ENCODE measurements at places on chromosomes 3 and 15.

- DNase-seq, result no peak
Measured at GRCh38 chr3:12444582-12445471, 39.5 kb upstream of the TSEN2 start.

DNA sequence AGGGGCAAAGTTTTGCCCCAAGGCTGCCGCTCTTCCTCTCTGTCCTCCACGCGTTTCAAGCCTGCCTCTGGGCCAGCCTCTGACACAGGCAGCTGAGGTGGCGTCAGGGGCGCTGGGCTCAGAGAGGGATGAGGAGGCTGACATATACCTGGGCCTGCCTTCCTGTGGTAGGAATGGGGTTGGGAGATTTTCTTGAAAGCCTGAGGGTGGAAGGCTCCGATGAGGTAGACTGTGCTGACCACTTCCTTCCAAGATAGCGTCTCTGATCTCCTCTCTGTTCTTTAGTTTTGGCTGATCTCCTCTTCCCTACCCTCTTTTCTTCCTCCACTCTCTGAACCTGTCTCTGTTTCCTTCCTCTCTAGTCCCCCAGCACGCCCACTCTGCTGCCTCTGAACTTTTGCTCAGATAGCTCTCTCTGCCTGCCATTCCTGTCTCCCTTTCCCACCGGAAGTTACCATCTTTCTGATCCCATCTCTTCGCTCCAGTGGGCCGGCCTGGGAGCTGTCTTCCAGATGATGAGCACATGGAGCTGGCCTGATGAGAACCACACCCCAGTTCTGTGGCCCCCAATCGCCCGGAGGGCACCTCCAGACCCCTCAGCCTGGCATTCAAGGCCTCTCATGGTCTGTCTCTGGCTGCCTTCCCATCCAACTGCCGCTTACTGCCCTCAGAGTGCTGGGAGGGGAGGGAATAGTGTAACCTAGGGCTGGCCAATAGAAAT lies 32.5 kb upstream of the LCTL start:
- no peak for DNase-seq

- no peak for DNase-seq
Measured at GRCh38 chr3:10758304-10759037, 57.6 kb upstream of the SLC6A11 start.

- DNase-seq, result no peak
Measured at GRCh38 chr3:171786997-171787396, 23.3 kb downstream of the PLD1 start.

DNA sequence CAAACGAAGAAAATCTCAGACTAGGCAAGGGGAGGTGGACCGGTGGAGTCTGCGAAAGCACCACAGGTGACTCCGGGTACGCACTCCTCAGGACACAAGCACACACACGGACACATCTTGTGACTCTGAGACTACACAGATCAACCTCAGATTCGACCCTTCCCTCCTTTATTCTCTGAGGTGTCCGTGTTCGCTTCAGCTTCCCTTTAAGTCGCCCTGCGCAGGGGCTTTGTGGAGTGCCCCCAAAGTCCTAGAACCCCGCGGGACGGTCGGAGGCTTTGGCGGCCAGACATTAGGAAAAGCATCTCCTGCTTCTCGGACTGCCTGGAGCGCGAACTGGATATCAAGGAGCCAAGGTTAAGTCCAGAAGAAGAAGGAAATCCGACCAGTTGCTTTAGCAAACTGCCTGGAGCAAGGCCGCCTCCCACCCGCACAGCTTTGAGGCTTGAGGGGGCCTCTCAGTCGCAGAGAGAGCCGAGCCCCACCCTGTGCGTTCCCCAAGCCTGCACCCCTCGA lies 730 bp downstream of the DGKG start:
- DNase-seq, result no peak

DNA sequence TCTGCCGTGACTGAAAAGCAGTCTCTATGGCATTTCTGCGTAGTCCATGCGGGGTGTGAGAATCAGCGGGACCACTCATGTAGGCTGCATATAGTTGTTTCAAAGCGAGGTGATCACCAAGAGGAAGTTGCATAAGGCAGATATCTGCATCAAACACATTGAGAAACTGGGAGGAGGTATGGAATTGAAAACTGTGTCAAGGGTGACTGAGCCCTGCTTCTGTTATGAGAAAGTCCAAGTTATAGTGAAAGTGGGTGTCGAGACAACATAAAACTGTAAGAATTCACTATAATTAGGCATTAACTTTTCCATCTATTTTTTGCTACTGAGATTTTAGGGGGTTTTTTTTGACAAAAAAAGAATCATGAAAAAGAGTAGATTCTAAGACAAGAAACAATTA lies 109.3 kb downstream of the ZIC1 start:
- DNase-seq, result no peak

DNA sequence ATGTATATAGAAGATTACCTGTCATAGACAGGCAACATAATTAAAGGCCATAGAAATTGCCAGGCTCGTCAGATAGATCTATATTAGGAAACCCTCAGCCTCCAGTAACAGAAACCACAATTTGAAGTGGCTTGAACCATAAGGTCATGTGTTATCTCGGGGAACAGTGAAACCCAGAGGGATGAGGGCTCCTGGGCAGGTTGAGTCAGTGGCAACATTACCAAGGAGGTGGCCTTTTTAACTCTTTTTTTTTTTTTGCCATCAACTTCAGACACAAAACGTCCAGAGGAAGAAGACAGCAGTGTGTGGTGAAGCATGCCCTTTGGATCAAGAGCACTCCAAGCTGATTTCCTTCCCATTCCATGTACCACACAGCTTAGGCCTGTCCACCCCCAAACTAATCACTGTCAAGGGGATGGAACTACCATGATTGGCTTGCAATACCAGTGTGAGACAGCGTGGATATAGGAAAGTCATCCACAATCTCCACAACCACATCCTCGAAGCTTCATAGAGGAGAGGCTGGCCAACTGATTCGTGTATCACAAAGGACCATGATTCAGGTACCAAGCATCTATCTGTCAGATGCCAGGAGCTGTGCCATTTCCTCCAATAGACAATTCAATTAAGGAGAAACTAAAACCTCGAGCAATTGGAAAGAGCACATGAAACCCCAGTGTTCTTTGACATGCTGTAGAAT lies 999 bp upstream of the KIF7 start:
- no peak for DNase-seq

DNA sequence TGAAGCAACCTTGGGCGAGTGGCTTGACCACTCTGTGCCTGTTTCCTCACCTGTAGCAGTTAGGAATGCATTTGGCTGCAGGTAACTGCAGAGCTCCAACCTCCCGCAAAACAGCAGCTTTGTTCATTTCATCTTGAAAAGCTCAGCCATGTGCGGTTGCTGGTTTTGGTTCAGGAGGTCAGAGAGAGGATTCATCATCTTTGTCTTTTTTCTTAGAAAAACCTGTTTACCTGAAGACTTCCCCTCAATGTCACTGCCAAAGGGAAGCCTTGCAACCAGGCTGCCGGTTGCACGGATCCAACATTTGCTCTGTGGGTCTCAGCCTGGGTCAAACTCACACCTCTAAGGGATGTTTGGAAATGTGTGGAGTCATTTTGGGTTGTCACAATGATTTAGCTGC lies 16.4 kb upstream of the FURIN start:
- no peak for DNase-seq

GRCh38 chr3:111418391-111418790 lies 123.6 kb upstream of the CD96 start:
- no peak for DNase-seq

GRCh38 chr15:74384881-74385643 lies 17.6 kb upstream of the CYP11A1 start:
- DNase-seq, result no peak

GRCh38 chr3:52527039-52527731 lies 6.5 kb downstream of the NT5DC2 start:
- no peak for DNase-seq

- no peak for DNase-seq
Measured at GRCh38 chr3:58560771-58561311, 16.4 kb downstream of the FAM107A start.

DNA sequence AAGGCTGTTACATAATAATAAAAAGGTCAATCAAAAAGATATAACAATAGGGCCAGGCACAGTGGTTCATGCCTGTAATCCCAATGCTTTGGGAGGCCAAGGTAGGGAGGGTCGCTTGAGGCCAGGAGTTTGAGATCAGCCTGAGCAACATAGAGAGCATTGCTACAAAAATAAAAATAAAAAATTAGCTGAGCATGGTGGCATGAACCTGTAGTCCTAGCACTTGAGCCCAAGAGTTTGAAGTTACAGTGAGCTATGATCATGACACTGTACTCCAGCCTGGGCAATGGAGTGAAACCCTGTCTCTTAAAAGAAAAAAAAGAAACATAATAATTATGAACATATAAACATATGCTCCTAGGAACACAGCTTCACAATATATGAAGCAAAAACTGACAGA lies 29.3 kb downstream of the AVEN start:
- no peak for DNase-seq

- no peak for DNase-seq
Measured at GRCh38 chr3:31592764-31593163, 60.0 kb downstream of the STT3B start.

GRCh38 chr3:184825121-184825820 lies 13.3 kb downstream of the VPS8 start:
- no peak for DNase-seq

GRCh38 chr15:98395974-98396610 lies 252.2 kb upstream of the IGF1R start:
- DNase-seq, result no peak

- no peak for DNase-seq
Measured at GRCh38 chr3:12974819-12975218, 98.4 kb downstream of the IQSEC1 start.

DNA sequence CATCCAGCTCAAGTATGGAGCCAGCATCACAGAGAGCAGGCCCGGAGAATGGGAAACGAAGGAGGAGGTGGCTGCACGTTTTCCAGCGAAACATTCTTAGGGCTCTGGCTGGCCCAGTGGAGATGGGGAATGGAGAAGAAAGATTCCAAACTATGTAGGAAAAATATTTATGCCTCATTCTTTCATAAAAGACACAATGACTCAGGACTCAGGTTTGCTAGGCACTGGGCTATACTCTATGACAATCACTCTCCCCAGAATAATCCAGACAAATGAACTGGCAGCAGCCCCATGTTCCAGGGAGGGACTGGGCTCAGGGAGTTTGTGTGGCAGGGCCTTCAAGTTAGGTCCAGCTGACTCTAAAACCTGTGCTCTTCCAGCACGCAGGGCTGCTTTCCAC lies 110.8 kb upstream of the RAD18 start:
- DNase-seq, result no peak

- no peak for DNase-seq
Measured at GRCh38 chr15:70327856-70328678, 230.3 kb upstream of the TLE3 start.

DNA sequence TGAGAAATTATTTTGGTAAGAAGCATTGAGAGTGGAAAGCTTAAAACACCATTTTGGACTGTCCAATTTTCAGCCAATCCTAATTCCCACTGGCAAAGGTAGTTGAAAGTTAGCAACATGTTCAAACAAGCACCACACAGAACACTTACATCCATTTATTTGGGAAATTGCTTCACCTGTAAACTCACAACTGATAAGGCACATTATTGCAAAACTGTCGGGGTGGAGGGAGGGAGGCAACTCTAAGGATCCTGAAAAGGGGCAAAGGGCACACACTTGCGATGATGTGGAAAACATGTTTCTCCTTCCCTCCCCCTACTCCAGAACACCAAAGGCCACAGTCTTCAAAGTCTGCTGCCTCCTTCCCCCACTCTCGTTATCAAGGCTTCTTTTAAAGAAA lies 9.4 kb downstream of the TMEM41A start:
- no peak for DNase-seq

DNA sequence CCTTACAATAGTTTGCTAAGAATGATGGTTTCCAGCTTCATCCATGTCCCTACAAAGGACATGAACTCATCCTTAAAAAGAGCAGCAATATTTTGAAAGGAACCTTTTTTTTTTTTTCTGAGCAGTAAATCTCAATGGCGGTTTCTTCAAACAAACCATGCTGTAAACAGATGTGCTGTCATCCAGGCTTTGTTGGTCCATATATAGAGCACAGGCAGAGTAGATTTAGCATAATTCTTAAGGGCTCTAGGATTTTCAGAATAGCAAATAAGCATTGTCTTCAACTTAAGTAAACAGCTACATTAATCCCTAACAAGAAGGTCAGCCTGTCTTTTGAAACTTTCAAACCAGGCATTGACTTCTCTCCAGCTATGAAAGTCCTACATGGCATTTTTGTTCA lies 334.2 kb downstream of the SLC9A9 start:
- DNase-seq, result no peak

DNA sequence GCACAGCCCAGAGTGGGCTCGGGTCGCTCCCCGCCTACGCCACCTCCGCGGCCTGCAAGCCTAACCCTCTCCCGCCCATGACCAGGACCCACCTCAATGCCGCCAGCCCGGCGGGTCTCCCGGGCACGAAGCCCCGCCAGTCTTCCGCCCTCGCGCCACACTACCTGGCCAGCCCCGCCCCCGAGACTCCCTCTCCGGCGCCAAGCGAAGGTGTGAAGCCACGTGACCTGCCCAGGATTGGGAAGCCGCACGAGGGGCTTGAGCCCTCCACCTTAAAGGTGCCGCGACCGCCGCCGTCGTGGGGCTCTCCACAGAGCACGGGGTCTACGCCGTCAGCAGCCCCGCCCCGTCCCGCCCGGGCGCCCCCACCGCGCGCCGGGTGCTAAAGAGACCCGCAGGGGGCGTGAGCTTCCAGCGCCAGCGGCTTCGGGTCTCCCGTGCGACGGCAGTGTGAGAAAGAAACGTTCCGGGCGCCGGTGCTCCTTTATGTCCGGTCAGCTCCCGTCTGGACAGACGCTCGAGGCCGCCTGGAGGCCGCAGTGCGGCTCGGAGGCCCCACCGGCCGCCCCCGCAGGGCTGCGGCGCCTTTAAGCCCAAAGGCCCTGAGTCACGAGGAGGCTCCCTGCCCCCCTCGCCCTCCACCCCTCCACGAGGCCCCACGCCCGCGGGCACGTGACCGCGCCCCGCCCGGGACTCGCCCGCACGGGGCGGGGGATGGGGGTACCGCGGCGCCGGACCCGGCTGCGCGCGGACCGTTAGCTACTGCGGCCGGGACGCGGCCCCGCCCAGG lies at the start of gene CPEB1:
TSS of gene CPEB1 (minus strand) at position 319 of the 790 bp plus-strand sequence. CDS start 18,904 bp downstream, outside the sequence.
- no peak for DNase-seq

- no peak for DNase-seq
Measured at GRCh38 chr3:16305111-16305541, 40.1 kb downstream of the OXNAD1 start.

GRCh38 chr3:127682561-127682960 lies 9.8 kb downstream of the ABTB1 start:
- DNase-seq, result no peak

GRCh38 chr3:125055913-125056745 lies at the start of gene HEG1:
Gene HEG1, minus strand, starts transcription at chr3:125055997. Its CDS starts 107 bp downstream, at chr3:125055890.
- DNase-seq, result peak; percentile 57

DNA sequence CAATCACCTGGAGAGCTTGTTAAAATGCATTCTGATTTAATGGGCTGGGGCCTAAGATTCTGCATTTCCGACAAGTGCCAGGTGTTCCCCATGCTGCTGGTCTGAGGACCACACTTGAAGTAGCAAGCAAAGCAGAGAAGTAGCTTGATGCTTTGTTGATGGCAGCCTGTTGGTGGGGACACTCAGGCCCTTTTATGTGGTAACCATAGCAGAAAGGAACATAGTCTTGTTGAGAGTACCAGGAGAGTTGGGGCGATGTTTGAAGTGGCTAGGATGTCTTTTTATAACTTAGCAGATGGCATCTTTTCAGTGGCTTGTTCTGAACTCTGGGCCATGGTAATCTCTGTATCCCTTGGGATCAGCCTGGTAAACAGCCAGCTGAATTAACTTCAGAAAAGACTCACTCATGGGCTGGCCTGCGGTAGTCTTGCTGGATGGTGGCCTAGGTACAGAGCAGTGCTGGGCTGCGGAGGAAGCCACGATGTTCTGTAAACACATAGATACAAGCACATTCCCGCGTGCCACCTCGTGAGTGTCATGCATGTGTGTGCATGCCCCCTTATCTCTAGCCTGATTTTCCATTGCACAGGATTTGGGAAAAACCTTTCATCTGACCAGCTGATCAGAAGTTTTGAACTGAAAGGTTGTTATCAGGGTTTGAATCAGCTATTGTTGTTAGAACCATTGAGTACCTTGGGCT lies 292.4 kb upstream of the LRRFIP2 start:
- DNase-seq, result no peak

Data from stimulated activated CD8-positive, alpha-beta memory T cell treated with anti-CD3 and anti-CD28 coated beads, Interleukin-7, amount 100 ng/mL, for 1 hour (primary cell).